Iris pigment epithelial cell (primary cell): ENCODE measurements at places on chromosomes 7 and 10.
A peak's percentile ranks its signal among the peaks of the same experiment; 100 is the strongest.

GRCh38 chr7:78523930-78524329, 725.4 kb downstream of the PHTF2 start:
- no peak for DNase-seq

DNA sequence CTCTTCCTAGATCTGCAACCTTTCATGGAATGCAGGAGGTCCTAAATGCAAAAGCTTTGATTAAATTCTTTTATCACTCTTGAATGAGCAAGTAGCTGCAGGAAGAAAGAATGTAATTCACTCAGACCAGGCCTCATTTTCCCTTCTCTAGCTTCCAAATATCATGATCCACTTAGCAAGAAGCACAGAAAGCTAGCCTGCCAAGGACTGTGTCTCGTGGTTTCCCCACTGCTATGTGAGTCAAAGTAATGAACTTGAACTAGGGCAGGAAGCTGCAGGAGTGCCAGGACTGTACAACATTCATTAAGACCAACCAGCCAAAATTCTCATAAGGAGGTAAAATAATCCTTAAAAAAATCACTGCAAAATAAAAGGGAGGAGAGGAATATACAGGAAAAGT, 379.2 kb downstream of the CALN1 start:
- DNase-seq: no peak

- DNase-seq: no peak
Measured at GRCh38 chr10:48683868-48684267, 805 bp upstream of the WDFY4 start.

DNA sequence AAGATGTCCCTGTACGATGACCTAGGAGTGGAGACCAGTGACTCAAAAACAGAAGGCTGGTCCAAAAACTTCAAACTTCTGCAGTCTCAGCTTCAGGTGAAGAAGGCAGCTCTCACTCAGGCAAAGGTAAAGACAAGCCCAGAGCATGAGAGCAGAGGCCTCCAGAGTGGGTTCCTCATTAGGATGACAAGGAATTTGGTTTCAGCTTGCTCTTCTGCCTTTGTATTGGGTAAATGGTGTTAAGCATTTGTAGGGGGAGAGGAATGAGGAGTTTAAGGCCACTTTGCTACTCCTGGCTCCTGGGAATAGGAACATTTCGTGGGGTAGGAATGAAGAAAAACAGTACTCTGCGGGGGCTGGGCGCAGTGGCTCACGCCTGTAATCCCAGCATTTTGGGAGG, 8.2 kb downstream of the RBM17 start:
- no peak for DNase-seq

GRCh38 chr10:17122726-17123661, 6.6 kb downstream of the CUBN start:
- DNase-seq: peak; percentile 71

DNA sequence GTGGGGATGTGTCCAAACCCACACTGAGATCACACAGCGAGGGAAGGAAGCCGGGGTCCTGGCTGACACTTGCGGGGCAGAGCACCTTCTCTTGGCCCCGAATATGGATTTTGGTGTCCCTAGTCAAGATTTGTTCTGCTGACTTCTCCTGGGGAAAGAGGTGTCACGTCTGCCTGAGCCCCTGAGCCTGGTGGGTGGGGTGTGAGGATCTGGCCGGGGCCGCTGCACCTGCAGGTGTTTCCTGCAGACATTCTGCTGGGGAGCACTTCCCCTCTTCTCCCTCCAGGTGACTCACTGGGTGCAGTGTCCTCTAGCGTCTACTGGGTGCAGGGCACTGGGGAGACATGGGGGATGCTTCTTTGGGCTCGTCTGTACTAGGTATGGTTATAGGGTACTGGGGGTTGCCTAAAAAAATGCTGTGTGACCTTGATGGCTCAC, 99.2 kb downstream of the GRK5 start:
- DNase-seq: peak; percentile 47

- no peak for DNase-seq
Measured at GRCh38 chr7:27143950-27144780, 684 bp upstream of the HOXA5 start.

DNA sequence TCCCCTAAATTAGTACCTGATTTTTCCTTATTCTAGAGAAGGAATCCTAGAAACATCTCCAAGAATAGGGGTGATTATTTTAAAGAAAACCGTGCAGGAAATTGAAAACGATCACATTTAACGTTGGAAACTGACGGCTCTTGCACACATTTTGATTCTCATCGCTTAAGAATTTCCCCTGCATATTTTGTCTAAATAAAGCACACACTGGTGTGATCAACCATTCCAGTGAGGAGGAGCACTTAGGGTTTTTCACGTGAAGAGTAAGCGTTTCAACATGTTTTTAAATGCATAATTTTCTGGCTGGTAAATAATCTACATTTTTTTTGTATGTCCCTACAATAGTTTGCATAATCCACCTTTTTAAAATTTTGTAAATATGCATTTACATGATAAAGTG, 229.7 kb upstream of the PFKP start:
- DNase-seq: no peak

- DNase-seq: peak; percentile 31
Measured at GRCh38 chr10:31515819-31516402, 196.9 kb downstream of the ZEB1 start.

DNA sequence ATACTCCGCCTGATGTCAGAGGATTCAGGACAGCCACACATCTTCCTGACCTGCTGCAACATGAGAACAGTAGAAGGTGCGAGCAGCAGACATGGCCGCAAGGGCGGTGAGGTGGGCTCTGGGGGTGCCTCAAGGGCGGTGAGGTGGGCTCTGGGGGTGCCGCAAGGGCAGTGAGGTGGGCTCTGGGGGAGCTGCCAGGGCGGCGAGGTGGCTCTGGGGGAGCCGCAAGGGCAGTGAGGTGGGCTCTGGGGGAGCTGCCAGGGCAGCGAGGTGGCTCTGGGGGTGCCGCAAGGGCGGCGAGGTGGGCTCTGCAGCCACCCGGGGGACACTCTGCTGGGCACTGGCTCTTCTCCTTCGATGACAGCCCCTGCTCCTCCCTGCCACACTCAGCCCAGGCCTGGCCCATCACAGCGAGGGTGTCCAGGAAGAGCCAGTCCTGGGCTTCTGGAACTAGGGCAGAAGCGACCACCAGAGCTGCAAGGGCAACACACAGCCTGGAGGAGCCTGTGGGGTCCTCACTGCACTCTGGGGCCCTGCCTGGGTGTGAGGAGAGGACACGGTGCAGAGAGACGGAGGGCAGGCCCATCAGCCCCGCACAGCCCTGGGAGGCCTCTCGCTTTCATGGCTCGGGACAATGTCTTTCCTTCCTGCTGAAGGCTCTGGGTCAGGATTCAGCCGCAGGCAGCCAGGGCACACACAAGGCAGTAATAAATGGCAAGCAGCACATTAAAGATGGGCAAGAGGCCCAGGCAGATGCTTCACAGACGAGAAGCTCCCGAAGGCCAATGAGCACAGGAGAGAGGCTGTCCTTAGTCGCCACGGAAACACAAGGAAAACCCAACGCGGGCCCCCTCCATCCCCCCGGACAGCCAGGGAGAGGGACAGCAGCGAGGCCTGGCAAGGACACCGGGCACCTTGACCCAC, 42.5 kb downstream of the STK32C start:
- peak; percentile 22 for DNase-seq

DNA sequence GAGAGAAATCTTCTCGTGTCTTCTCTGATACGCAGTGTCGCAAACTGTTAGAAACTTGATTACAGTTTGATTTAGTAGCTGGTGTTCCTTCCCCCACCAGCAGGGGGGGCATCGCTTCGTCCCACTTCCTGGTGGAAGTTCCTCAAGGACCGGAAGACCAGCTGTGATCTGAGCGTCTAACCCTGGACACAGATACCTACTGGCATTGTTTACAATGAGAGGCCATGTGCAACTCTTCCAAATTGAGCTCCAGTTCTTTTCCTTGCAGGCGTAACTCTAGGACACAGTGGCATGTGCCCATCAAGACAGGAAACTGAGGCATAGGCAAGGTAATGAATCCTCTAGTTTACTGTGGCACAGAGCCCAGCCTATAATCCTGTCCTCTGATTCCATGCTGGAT, 219.0 kb downstream of the CCDC3 start:
- peak; percentile 7 for DNase-seq

DNA sequence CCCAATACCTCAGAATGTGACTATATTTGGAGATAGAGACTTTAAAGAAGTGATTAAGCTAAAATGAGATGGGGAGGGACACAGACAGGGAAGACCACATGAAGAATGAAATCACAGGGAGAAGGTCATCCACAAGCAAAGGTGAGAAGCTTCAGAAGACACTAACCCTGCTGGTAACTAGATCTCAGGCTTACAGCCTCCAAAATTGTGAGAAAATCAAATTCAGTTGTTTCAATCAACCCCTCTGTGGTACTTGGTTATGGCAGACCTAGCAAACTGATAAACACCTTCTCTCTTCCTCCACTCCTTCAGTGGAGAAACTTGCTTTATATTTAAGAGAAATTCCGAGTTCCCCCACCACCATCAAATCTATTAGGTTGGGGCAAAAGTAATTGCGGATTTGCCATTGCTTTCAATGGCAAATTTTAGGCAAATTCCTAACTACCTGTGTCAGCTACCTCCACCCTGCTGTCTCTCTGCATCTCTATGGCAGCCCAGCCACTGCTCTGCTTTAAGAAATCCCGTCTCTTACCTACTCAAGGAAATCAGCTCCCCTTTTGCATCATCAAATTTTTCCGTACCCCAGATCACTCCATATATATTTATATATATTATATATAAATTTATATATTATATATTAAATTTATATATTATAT, 38.2 kb downstream of the SEMA3E start:
- no peak for DNase-seq

- peak; percentile 18 for DNase-seq
Measured at GRCh38 chr7:14606101-14606500, 296.4 kb downstream of the DGKB start.

GRCh38 chr7:70402069-70402468, 729.9 kb upstream of the GALNT17 start:
- no peak for DNase-seq

- DNase-seq: no peak
Measured at GRCh38 chr10:101643546-101643945, 51.4 kb downstream of the FBXW4 start.

GRCh38 chr10:52027055-52027705, 286.9 kb upstream of the DKK1 start:
- no peak for DNase-seq

DNA sequence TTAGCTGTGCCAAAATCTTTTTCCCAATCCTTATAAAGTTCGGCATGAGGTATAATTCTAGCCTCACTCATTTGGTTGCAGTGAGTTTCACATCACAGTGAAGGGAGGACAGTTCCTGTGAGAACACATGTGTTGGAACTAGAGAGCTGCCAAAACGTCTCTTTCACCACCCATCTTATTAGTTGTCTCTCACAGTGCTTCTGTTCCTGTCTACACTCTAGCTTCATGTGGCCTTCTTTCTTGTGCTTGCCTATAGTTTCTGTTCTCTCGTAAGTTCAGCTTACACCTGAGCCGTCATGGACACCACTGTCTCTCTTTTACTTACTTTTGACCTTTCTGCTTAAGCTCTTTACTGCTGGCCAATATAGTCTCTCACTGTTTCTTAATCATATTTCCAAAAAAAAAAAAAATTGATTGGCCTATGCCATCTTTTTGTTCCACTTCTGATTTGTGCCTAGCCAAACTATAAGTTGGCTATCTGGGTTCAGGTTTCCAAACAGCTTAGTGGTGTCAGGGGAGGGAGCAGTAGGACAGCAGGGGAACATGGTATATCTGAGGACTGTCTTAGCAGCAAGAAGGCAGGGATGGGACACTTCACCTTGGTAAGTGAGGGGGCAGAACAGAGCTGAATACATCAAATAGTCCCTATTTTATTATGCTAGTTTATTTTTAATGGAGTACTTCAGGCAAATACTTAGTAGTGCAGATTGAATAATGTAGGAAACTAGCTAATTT, 38.0 kb downstream of the ZNRF2 start:
- no peak for DNase-seq

- no peak for DNase-seq
Measured at GRCh38 chr7:128005759-128006159, 25.5 kb downstream of the LRRC4 start.

GRCh38 chr10:73841061-73841421, 29.6 kb upstream of the NDST2 start:
- no peak for DNase-seq

- no peak for DNase-seq
Measured at GRCh38 chr7:151614019-151614418, 94.3 kb upstream of the RHEB start.

DNA sequence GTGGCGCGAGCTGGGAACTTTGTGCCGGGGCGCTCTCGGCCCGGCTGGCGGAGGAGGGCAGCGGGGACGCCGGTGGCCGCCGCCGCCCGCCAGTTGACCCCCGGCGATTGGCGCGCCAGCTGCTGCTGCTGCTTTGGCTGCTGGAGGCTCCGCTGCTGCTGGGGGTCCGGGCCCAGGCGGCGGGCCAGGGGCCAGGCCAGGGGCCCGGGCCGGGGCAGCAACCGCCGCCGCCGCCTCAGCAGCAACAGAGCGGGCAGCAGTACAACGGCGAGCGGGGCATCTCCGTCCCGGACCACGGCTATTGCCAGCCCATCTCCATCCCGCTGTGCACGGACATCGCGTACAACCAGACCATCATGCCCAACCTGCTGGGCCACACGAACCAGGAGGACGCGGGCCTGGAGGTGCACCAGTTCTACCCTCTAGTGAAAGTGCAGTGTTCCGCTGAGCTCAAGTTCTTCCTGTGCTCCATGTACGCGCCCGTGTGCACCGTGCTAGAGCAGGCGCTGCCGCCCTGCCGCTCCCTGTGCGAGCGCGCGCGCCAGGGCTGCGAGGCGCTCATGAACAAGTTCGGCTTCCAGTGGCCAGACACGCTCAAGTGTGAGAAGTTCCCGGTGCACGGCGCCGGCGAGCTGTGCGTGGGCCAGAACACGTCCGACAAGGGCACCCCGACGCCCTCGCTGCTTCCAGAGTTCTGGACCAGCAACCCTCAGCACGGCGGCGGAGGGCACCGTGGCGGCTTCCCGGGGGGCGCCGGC, 870 bp downstream of the FZD1 start:
- peak; percentile 83 for DNase-seq

GRCh38 chr7:126979722-126980121, 273.0 kb downstream of the GRM8 start:
- no peak for DNase-seq
